NCI-H69 (cell line): ENCODE measurements at places on chromosomes 1 and 21.

GRCh38 chr1:34353409-34353808, 176.7 kb downstream of the C1orf94 start:
- no peak for DNase-seq

GRCh38 chr1:237851210-237851845, 39.4 kb downstream of the ZP4 start:
- DNase-seq: peak; percentile 82

- DNase-seq: peak; percentile 86
These were observed 46.2 kb upstream of the TINAGL1 start for GRCh38 chr1:31529999-31530684.

GRCh38 chr1:163063143-163063542, 6.0 kb upstream of the RGS4 start:
- peak; percentile 66 for DNase-seq

DNA sequence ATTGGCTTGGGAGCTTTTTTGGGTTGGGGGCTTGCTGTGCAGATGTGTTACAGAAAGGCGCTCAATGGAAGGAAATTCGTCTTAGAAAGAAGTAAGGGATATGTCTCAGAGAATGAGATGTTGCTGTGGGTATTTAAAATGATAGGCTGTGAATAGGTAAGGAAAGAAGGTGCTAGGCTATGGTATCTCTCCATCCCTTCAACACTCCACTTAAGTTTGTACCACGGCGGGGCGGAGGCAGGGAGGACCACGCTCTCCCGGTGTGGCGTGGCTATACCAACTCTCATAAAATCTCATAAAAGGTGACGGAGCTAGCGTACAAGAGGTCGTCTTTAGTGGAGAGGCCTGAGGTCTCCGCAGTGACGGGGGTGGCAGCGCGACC, 305 bp upstream of the RPS6KC1 start:
- DNase-seq: no peak
